ENCODE measurements at places on chromosomes 7 and 10. TPM values are rescaled to one million over a fixed set of nuclear protein-coding genes. Genes with fewer than 3 reads are reported as not detected.

DNA sequence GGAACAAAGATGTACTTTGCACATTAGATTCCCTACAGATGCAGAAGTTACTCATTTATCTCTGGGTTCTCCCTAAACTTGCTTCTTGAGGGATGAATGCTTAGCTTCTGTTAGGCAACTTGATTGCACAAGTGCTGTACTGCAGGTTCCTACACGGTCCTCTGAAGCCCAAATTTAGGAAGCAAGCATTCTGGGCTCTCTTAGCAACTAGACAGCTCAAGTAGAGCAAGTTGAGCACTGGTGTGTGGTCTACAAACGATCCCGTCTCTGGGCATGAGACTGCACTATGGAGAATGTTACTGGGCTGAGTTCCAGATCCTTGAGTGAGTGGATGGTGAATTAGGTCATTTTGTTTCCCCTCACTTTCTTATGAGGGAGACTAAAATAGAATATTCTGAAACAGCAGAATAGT is 14.3 kb downstream of the SEMA3D start:
- no peak for ATAC-seq

- ATAC-seq: no peak
Measured at GRCh38 chr10:131980761-131981428, 828 bp downstream of the BNIP3 start.

- no peak for ATAC-seq
Measured at GRCh38 chr7:84294391-84294790, 99.8 kb upstream of the SEMA3A start.

DNA sequence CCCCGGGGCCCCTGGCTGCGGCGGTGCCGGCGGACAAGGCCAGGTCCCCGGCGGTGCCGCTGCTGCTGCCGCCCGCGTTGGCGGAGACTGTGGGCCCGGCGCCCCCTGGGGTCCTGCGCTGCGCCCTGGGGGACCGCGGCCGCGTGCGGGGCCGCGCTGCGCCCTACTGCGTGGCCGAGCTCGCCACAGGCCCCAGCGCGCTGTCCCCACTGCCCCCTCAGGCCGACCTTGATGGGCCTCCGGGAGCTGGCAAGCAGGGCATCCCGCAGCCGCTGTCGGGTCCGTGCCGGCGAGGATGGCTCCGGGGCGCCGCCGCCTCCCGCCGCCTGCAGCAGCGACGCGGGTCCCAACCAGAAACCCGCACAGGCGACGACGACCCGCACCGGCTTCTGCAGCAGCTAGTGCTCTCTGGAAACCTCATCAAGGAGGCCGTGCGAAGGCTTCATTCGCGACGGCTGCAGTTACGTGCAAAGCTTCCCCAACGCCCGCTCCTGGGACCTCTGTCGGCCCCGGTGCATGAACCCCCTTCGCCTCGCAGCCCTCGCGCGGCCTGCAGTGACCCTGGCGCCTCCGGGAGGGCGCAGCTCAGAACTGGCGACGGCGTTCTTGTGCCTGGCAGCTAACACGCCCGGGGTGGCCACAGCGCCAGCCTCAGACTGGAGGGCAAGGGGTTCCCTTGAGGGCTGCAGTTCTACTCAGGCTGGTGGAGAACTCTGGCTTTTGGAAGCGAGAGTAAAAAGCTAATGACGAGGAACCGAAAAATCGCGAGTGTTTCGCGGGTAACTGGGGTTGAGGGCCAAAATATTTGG is 804 bp downstream of the FRAT1 start:
- peak; percentile 31 for ATAC-seq

DNA sequence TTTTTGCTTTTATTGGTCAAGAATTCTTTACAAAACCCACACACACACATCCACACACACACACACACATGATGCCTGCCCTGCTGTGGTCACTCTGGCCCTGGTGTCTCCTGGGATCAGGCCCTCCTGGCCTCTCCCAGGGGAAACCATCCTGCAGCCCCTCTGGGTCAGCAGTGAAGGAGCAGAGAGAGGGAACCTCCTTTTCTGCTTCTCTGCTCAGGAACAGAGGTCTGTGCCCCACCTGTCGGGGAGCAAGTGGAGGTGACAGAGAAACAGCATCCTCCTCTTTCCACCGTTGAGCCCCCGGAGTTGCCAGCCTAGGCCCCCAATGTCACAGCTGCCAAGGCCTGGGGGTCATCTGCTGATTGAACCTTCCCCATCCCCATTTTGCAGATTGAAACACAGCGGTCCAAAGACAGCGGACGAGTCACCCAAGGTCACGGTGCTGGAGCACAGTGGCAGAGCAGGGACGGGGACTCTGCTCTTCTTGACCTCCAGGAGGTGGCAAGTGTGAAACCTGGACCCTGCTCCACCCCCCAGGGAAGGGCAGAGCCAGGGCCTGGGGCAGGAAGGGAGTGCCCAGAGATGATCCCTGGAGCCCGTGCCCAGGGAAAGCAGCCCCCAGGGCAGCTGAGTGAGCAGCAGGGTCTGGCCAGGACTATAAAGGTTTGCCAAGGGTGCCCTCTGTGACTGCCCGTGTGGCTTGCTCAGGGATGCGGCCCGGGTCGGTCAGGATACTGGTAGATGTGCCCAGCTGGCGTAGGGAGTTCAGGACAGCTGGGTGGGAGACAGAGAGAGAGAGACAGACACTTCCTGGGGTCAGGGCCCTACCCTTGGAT is 15.0 kb upstream of the TBL2 start:
- ATAC-seq: no peak

The SPAM1 gene
- not detected for total RNA-seq

The IFIT3 gene
- total RNA-seq: 3.8 TPM

The PPP1R17 gene
- not detected for total RNA-seq

DNA sequence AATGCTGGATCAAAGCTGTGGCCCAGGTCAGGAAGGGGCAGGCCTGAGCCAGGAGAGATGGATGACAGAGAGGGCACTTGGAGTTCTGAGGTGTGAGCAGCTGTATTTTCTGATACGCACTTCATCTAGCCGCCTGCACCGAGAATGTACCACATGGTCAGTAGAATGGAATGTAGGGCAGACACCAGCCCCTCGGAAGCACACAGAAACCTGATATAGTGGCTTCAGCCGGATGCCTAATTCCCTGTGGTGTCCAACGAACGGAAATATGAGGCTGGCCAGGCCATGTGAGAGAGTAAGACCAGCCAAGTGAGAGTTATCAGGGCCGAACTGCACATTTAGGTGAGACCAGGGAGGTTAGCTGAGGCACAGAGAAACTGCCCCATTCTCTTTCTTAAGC is 46.7 kb upstream of the PLCE1 start:
- ATAC-seq: no peak

DNA sequence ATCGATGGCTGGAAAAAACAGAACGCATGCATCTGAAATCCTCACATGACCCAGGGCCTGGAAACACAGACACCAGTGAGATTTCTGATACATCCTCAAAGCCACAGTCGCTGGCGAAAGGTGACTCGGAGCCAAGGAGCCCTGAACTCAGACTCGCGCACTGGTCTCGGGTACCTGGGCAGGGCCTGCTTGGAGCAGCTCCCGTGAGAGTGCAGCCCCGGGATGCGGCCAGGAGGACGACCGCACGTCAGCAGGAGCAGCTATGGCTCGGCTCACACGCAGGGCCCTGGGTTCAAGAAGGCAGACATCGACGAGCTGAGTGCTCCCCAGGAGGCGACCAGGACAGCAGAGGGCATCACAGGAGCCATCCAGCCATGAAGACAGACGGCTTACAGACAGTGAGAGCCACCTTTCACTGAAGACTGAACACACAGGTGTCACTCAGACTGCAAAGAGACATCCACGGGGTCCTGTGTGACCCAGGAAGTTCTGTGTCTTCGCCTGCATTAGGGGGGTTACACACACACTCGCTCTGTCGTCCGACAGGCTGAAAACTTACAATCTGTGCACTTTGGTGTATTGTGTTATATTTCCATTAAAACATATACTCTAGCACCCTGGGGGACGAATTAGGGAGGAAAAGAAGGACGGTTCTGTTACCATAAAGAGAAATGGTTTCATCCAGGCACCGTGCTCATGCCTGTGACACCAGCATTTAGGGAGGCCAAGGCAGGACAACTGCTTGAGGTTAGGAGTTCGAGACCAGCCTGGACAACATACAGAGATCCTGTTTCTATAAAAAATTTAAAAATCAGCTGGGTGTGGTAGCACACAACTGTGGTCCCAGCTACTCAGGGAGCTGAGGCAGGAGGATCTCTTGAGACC is 227.7 kb downstream of the MAD1L1 start:
- ATAC-seq: no peak

The MSS51 gene
- 1.2 TPM for total RNA-seq

GRCh38 chr10:72158176-72158575 is 57.6 kb upstream of the ANAPC16 start:
- no peak for ATAC-seq

The CFAP46 gene
- total RNA-seq: 0.64 TPM

The AKR1D1 gene
- not detected for total RNA-seq

DNA sequence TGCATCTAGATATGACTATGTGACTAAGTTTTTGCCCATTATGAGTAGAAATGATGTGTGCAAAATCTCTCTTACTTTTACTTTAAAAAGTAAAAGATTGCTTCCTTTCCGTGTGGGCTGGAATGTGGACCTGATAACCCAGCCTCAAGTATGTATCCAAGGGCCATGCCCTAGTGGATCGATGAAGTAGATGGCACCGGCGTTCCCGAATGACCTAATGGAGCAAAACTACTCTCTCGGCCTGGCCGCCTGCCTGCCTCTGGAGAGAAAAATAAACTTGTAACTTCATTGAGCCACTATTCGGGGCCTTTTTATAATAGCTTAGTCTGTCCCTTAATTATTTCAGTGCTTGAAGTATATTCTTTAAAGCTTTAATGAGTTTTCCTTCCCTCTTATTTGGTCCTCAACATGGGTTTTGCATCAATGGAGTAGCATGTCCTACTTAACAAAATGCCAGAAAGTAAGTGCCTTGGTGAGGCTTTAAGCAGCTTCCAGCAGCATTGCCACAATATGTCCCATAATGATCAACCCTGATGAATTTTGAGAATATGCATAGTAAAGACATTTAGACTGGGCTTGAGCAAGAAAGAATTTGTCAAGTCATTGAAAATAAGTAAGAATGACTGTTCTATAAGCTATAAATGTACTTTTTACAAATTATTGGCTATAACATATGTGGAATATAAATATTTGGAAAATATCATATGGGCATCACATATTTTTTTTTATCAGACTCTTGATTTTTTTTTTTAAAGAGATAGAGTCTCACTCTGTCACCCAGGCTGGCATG is 61.4 kb downstream of the PLXDC2 start:
- no peak for ATAC-seq

- no peak for ATAC-seq
Measured at GRCh38 chr10:34808801-34809745, 6.0 kb downstream of the PARD3 start.

The POM121C gene
- 30.6 TPM for total RNA-seq

The TRIM73 gene
- total RNA-seq: 0.92 TPM

The CLEC2L gene
- not detected for total RNA-seq

DNA sequence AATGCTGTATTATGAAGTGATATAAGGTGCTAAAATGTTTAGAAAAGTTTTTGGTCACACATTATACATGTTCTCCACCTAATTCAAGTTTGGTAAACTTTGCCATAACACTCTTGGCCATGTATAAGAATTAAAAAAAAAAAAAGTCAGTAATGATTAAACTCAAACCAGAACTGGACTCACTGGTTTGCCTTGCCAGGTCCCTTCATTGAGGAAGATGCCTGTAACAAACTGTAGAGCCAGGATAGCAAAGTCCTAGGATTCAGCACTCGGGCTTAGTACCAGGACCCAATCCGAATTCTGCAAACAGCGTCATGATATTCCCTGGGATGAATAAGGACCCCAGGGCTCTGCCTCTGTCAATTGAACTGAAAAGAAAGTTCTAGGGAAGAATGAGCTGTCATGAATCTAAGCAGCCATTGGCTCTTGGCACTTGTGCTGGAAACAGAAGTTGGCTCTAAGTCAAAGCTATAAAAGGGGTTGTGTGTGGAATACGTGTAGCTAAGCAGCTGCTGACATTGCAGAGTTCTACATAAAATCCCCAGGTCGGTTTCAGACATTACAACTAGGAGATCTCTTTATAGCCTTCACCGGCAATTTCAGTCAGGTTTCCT is 216.9 kb downstream of the C7orf25 start:
- ATAC-seq: no peak

DNA sequence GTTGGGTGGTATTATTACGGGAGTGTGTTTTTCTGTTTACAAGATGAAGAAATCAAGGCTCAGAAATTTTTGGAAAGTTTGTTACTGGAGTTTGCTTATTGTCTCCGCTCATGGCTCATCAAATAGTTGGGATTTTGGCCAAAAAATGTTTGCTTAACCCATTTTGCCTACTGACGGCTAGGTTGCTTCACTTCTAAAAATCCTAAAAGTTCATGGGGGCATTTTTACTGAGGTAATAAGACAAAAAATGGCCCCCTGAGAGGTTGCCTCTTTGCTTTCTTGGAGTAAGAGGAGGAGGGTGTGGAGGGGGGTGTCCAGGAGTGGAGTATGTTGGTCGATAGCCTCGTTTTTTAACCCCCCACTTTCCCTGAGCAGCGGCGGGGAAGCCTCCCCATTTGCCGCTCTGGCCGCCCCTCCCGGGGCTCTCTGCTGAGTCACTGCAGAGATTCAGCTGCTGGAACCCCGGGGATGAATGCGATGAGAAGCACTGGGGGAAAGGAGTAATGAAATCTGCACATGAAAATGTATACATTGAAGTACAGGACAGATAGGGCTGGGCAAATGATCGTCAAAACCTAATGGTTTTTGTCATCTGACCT is 1.5 kb downstream of the MEST start:
- no peak for ATAC-seq

DNA sequence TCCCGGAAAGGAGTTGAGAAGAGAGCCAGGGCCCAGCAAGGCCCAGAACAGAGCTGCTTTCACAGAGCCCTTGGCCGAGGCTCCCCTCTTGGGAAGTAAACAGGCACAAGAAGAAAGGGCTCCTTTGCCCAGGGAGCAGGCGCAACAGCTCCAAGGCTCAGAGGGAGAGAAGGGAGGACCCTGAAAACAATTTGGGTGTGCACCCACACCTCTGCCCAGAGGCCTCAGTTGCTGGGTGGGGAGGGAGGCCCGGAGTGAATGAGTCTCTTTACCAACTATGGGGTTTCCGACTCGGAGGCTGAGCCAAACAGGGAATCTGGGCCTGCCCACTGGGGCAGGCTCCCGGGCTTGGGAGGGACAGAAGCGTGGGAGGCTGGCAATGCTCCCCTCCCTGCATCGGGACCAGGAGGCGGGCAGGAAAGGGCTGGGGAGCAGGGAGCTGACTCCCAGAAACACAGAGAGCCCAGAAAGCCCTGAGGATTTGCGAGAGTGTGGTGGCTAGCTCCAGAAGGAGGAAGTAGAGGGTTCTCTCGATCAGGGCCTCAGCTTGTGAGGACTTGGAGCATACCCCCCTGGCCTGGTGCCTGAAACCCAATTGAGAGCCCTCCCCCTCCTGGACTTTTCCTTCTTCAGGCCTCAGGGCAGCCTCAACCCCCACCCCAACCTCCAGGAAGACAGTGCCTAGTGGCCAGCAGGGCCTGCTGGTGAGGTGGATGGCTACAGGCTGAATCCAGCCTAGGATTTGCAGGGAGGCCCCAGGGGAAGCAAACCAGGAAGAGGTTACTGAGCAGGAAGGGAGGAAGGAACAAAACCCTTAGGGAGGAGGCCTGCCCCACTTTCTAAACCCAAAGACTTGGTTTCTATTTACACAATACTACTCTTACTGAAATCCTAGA is 6.2 kb downstream of the C10orf105 start:
- peak; percentile 86 for ATAC-seq

The TRIP6 gene
- 61.1 TPM for total RNA-seq
